ENCODE measurements at places on chromosomes 5 and 9.

- DNase-seq = no peak
Observed at GRCh38 chr9:36930941-36931340, 103.1 kb downstream of the PAX5 start.

- DNase-seq = no peak
Observed at GRCh38 chr5:139689631-139690063, 41.5 kb downstream of the CXXC5 start.

- peak; percentile 28 for DNase-seq
Observed at GRCh38 chr5:115324021-115324420, 27.6 kb upstream of the CCDC112 start.

- peak; percentile 97 for DNase-seq
Observed at GRCh38 chr5:142548739-142549275, 137.1 kb downstream of the FGF1 start.

DNA sequence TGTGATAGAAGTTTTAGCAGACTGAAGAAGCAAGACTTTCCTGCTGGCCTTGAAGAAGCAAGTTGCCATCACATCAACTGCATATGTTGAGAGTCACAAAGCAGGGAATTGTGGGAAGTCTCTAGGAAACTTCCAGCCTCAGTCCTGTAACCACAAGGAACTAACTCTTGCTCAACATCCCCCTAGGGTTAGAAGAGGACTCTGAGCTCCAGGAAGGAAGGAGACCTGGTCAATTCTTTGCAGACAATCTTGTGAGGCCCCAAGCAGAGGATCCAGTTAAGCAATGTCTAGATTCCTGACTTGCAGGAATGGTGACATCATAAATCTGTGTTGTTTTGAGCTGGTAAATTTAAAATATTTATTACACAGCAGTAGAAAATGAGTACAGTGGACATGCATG lies 18.6 kb upstream of the ZNF366 start:
- DNase-seq = peak; percentile 92

- no peak for DNase-seq
Observed at GRCh38 chr5:95993266-95993665, 31.6 kb upstream of the ELL2 start.

DNA sequence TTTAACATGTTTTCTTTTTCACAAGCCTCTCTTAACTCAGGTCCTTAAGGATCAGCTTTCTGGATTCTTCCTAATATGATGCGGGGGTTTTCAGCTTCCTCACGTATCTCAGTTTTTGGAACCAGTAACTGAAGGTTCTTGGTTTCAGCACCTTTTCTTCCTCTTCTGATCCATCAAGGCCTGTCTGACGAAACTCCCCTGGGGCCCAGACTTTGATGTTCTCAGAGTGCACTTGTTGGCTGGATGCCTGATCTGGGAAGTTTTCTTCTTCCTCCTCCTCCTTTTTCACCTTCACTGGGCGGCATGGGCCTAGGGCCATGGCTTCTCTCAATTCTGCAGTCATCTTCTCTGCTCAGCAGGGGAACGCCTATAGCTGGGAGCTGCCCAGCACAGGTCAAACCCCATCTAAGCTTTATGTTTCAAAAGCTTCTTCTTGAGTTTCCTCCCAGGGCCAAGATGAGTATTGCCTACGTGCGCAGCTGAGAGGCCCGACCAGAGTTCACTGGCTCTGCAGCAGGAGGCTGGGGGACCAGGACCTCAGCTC lies 44.8 kb downstream of the GHR start:
- no peak for DNase-seq

DNA sequence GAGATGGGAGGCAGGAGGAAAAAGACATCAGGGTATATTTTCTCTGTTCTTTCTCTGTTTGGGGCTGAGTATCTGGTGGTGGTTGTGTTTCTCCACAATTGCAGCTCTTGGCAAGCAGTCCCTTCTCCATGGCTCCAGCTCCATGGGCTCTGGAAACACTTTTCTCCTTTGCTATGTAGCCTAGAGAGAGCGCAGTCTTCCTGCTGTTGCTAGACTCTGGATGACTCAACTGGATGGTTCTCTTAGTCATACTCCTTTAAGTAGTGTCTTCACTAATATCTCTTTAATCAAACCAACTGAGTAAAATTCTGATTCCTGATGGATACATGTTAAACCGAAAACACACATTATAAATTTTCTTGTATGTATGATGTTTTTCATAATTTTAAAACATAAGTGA lies 3.3 kb upstream of the PLGRKT start:
- peak; percentile 78 for DNase-seq

GRCh38 chr5:180296771-180297170 lies 4.9 kb upstream of the MAPK9 start:
- peak; percentile 31 for DNase-seq

DNA sequence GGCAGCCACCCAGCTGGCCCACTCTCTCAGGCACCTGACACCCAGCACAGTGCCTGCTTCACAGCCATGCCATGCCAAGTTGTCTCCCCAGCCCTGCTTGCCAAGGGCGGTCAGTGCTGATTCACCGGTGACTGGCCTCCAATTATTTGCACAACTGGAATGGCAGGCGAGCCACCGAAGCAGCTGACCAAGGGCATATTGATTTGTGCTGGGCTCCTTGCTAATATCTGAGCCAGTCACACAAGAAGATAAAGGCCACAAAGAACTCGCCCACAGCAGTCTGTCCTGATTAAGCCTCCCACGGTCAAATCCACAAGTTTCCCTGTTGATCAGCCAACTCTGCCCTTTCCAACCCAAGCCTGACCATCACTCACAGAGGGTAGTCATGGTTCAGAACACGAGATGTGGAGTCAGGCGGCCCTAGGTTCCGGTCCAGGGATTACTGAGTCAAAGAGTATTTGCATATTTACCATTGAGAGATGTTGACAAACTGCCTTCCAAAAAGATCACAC lies 6.4 kb upstream of the EEIG1 start:
- peak; percentile 67 for DNase-seq

DNA sequence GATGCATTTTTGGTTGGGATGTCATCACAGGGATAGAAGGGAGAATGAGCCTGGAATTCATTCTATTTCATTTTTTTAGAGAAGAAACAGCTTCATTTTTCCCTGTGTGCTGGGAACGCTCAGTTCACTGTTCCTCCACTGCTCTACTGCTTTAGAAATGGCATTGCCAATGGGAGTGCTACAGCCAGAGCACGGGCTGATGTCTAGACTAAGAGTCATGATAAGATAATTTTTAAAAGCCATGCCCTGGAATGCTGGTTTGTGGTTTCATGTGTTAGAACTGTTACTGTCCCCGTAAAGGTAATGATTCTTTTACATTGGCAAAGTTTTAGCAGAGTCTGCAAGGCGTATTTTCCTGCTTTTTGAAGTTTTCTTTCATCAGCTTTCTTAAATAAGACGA lies 119.6 kb downstream of the SEMA6A start:
- DNase-seq = peak; percentile 47

DNA sequence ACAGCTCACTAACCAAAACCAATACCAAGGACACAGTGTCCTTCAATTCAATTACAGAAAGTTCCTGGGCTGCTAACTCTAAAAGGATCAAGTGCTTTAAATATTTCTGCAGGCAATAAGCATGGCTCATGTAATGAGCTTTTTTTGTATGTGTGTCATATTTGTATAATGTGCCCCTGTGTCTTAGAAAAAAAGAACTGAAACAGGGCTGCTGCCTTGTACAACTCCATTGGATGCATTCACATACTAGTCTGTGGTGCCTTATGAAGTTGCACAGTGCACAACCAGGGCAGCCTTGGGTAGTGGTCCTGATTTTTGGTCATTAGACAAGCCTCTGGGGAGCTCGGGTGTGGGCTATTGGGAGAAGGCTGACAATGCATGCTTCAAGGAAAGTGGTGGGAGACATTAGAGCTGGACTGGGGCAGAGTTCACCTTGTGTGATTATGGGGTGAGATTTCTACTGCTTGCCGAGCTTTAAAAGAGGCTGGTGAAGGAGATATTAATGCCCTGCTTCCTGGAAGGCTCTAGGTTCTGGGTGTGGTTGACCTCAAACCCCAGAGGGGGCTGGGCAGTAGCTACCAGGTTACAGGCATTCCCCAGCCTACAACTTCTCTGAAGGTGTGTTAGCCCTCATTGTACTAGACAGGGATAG lies 3.6 kb upstream of the CPEB4 start:
- DNase-seq = no peak

DNA sequence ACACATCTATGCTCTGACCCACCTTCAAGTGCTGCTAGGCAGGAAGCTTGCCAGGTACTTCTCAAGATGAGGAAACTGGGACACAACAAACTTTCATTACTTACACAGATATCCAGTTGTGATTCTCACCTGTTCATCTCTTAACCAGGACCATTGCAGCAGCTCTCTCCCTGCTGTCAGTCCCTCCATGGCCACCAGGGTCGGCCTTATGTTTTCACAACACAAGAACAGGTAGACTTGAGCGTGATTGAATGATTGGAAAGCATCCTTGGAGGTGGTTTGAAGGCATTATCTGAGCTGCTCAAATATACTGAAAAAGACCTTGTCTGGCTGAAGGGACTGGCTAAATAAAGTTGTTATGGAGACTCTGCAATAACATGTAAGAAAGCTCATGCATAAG lies 94.4 kb downstream of the MTREX start:
- DNase-seq = no peak

DNA sequence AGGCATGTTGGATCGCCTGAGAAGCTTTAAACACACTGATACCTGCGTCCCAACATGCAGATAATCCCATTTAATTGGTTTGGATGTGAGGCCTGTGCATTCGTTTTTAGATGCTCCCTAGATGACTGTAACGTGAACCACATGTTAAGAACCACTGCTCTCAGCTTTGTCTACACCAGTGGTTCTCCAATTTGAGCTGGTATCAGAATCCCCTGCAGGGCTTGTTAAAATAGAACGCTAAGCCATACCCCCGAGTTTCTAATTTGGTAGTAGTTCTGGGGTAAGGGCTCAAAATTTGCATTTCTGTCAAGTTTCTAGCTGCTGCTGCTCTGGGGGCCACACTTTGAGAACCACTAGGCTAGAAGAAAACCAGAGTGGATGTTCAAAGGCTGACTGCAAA lies 74.7 kb downstream of the S1PR3 start:
- DNase-seq = no peak

GRCh38 chr5:428754-429452 lies 14.1 kb upstream of the EXOC3 start:
- no peak for DNase-seq

DNA sequence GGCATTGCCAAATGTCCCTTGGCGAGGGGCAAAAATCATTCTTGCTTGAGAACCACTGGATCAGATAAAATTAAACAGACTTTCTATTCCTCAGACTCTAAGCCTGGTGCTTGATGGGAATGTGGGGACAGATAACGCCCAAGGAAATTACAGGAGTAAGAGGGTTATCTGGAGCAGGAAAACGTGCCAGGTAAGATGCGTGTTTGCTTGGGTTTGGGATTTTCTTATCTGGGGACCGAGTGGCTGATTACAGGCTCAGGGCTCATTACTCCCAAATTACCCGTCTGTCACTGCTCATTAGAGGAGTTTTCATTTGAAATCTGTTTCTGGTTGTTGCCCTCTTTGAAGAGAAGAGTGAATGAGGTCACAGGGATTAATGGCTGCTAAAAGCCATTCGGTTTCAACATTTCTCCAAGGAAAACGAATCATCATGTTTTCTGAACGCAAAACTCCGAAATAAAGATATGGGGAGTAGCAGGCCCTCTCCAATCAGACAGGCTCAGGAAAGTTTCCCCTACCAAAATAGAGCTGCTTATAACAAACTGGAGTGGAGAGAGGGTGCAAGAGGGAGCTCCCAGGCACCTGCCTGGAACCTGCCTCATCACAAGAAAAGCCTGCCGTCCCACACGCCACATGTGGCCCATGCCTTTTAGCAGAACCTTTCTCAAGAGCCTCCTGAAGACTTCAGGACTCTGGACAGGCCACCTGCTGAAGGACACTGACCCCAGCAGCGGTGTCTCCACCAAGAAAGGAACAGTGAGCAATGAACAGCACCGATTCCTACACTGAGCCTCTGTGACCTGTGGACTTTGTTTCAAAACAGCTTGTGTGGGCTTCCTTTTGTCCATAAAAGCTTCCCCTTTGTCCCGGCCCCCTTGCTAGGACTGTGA lies 136.4 kb downstream of the ICE1 start:
- DNase-seq = no peak

GRCh38 chr5:113652161-113652560 lies 138.7 kb downstream of the YTHDC2 start:
- DNase-seq = no peak

DNA sequence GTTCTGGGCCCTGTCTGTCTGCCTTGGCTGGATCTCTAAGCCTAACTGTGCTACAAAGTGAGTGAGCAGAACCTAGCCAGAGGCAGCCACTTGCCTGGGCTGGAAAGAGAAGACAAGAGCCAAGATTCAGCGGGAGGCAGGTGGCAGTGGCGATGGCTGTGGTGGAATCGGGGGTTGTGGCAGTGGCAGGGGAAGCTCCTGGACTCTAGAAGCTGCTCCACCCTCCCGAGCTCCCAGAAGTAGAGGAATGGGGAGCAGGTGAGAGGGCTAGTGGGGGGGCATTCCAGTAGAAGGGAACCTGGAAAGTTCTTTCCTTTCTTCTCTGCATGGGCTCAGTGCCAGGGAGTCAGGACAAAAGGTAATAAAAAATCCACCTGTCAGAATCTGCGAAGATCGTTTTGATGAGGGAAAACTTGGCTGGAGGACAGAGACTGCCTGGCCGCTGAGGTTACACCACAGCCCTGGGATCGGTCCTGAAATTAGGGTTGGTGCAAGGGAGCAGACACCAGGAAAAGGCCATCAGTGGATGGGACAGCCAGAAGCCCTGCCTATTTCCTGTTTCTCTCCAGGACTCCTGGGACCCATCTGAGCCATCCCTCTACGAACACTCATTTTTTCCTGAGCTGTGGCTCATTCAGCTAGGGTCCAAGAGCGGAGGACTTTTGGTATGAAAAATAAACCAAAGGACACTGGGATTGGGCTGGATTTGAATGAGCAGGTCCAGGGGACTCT lies 1.6 kb downstream of the CRAT start:
- DNase-seq = no peak

- no peak for DNase-seq
Observed at GRCh38 chr9:114729706-114730105, 47.7 kb upstream of the TEX48 start.

GRCh38 chr9:126690431-126691051 lies 76.8 kb downstream of the LMX1B start:
- DNase-seq = peak; percentile 10

DNA sequence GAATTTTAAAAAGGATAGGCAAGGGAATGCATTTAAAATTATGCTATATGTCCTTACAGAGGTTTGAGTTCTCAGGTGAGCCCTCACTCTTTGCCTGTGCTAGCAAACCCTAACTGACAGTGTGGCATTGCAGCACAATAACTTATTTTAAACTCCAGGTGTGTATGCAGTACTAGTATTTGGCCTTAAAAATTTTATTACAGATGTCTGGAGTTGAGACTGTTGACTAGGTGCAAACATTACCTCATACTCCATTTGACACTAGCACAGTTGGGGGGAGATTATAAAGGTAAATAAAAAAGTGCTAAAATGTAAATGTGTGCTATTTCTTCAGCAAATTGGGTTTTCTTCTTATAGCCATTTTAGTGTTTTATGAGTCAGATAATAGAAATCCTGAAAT lies 407.7 kb downstream of the SH3GL2 start:
- no peak for DNase-seq

DNA sequence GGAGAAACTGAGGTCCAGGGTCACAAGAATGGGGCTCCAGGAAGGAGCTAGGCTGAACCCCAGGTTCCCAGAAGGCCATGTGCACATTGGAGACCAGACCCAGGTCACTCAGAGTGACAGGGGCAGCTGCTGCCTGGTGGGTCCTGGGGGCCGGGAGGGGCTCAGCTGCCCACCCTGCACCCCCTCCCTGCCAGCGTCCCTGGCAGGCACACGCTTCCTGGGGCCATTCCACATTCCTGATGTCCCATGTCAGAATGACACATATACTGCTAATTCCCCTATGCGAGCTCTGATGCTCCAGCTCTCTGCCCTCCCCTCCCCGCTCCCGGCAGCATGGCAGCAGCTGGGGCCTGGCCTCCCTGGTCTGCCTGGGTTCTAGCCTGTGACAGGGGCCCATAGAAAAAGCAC lies 14.0 kb downstream of the FGFR4 start:
- DNase-seq = no peak

All from fibroblast of mammary gland (primary cell).